ENCODE measurements at places on chromosomes 13 and 19. TPM values are rescaled to one million over a fixed set of nuclear protein-coding genes. Genes with fewer than 3 reads are reported as not detected.

DNA sequence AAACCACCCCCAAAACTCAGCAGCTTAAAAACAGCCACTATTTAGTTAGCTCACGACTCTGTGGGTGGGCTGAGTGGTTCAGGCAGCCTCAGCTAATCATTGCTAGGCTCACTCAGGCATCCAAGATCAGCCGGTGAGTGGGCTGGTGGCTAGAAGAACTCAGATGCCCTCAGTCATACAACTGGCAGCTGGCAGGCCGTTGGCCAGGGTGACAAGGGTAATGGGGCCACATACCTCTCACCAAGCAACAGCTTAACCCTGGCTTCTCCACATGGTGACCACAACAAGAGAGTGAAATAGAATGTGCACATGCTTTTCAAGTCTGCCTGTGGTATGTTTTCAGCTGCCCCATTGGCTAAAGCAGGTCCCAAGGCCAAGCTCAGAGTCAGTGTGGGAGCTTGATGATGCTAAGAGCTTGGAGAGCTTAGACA is 435.4 kb upstream of the TSHZ3 start:
- no peaks in the 10 kb centered on the region for H3K36me3 ChIP-seq
- no peaks in the 10 kb centered on the region for H3K27me3 ChIP-seq
- no peak for DNase-seq
- H3K4me3 ChIP-seq: no peak overlapping the region
- H3K4me1 ChIP-seq: no peaks in the 10 kb centered on the region
- no peak overlapping the region for H3K27ac ChIP-seq

- no peak overlapping the region for H3K4me3 ChIP-seq
- H3K27me3 ChIP-seq: no peaks in the 10 kb centered on the region
- DNase-seq: no peak
- no peaks in the 10 kb centered on the region for H3K4me1 ChIP-seq
Observed at GRCh38 chr13:54301085-54301484, 1272.5 kb downstream of the OLFM4 start.

ZNF709 gene
- total RNA-seq: 3.9 TPM

GRCh38 chr19:38276942-38277517 is 12.7 kb downstream of the SPINT2 start:
- DNase-seq: no peak
- H3K4me1 ChIP-seq: peaks cover 41% of the 10 kb centered on the region
- no peak overlapping the region for H3K4me3 ChIP-seq
- peak overlapping the region; percentile 65 for H3K27ac ChIP-seq
- H3K27me3 ChIP-seq: no peaks in the 10 kb centered on the region

DNA sequence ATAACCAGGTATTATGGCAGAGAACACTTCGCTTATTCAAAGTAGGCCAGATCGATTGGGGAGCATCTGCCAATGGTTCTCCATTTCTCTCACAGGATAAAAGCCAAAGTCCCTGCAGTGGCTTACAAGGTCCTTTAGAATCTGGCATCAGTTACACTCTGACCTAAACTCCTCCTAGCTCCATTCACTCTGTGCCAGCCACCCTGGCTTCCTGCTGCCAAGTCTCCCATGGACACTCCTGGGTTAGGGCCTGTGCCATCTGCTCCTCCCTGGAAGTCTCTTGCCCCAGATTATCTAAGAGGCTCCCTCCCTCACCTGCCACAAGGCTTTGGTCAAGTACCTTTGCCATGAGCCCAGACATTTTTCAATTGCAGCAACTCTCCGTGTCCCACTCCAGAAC is 649.2 kb downstream of the DACH1 start:
- no peaks in the 10 kb centered on the region for H3K27me3 ChIP-seq
- DNase-seq: no peak
- no peaks in the 10 kb centered on the region for H3K36me3 ChIP-seq
- H3K4me3 ChIP-seq: no peak overlapping the region

DNA sequence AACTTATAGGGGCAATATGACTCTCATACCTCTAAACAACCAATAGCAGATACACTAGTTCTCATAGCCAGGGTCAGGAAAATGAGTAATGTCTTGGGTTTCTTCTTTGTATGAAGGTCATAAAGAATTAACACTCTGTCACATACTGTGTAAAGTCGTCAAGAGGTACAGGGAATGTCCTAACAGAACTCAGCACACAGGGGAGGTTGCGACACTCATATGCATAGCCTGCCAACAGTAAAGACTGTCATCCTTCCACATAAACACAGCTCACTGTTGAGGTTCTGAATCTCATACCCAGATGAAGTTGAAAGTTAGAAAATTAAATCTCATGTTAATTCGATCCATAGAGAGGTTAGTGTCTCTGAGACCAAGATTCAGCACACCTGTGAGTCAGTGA is 34.2 kb upstream of the ZNF254 start:
- no peaks in the 10 kb centered on the region for H3K27me3 ChIP-seq
- H3K4me3 ChIP-seq: no peak overlapping the region
- no peak overlapping the region for H3K27ac ChIP-seq
- no peak for DNase-seq

DNA sequence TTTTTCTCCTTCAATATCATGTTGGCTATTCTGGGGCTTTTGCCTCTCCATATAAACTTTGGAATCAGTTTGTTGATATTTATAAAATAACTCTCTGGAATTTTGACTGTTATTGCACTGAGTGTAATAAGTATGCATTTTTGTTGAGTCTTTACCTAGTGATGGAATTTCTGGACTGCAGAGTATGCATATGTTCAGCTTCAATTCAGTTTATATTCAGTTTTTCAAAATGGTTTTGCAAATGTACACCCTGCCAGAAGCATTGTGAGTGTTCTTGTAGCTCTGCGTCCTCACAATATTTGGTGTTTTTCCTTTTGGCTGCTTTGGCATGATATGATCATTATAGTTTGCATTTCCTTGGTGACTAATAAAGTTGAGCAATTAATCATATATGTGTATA is 43.1 kb downstream of the RASL11A start:
- no peaks in the 10 kb centered on the region for H3K4me1 ChIP-seq
- H3K27me3 ChIP-seq: no peaks in the 10 kb centered on the region
- H3K27ac ChIP-seq: no peak overlapping the region

OLFM4 gene
- 55.4 TPM for total RNA-seq

- no peak overlapping the region for H3K27ac ChIP-seq
- no peaks in the 10 kb centered on the region for H3K36me3 ChIP-seq
- H3K27me3 ChIP-seq: no peaks in the 10 kb centered on the region
- H3K4me3 ChIP-seq: no peak overlapping the region
- DNase-seq: no peak
- no peaks in the 10 kb centered on the region for H3K4me1 ChIP-seq
Observed at GRCh38 chr13:89862691-89863036, 1484.8 kb upstream of the MIR17HG start.

- H3K4me3 ChIP-seq: no peak overlapping the region
- no peaks in the 10 kb centered on the region for H3K36me3 ChIP-seq
- no peaks in the 10 kb centered on the region for H3K27me3 ChIP-seq
- no peaks in the 10 kb centered on the region for H3K4me1 ChIP-seq
- H3K27ac ChIP-seq: peak overlapping the region; percentile 0
Observed at GRCh38 chr13:110265682-110266430, 41.1 kb downstream of the COL4A1 start.

DNA sequence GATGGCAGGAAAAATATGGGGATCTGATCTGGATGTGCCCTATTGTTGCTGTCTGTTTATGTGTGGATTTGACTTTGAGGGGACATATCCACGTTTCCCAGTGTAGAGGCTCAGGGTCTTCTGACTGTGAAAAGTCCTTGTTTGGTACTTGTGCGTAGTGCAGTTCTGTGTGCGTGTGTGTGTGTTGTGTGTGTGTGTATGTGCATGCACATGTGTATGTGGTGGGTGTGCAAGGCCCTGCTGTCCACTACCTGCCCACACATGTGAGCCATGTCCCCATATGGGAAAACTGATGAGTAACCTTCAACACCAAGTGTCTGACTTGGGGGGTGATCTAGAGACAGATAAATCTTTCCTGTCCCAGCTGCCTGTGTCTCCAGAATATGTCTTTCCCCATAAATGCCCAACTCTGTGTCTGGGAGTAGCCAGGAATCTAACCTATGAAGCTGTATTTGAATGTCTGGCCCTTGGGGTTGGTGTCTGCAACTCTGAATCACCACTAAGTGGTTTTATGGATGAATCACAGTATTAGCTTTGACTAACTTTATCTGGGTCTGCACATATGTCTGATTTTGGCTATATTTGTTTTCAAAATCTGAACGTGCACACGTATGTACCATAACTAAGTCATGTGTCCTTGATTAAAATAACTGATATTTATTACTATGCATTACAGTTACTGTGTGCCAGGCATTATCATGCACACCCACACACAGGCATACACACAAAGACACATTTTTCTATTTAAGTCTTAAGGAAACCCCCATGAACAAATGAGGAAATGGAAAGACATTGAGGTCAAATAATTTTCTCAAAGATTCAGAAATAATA is 17.4 kb downstream of the KLK2 start:
- no peaks in the 10 kb centered on the region for H3K27me3 ChIP-seq
- peak overlapping the region; percentile 99 for H3K27ac ChIP-seq
- H3K36me3 ChIP-seq: no peaks in the 10 kb centered on the region
- peaks cover 23% of the 10 kb centered on the region for H3K4me1 ChIP-seq
- DNase-seq: no peak

GRCh38 chr19:41888926-41889325 is 5.9 kb downstream of the ARHGEF1 start:
- H3K36me3 ChIP-seq: no peaks in the 10 kb centered on the region
- H3K27ac ChIP-seq: no peak overlapping the region
- no peak overlapping the region for H3K4me3 ChIP-seq
- DNase-seq: no peak
- peaks cover 4% of the 10 kb centered on the region for H3K4me1 ChIP-seq

OR10H1 gene
- 0.97 TPM for total RNA-seq

DNA sequence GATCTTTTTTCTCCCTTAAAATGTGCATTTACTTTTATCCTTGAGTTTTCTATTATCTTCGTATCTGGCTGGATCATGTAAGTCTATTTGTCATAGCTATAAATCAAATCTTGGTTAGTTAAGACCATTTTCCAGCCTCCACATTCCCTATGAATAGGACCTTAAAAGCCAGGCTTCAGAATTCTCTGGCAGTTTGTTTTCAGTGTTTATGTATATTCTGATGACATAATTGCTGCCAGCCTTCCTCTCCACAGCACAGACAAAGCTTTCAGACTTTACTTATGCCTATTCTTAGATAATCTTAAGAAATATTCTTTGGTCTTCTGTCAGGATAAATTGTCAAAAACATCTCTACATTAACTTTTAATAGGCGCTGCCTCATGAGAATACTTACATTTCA is 870.8 kb upstream of the SPRY2 start:
- H3K4me3 ChIP-seq: no peak overlapping the region
- no peak overlapping the region for H3K27ac ChIP-seq
- no peak for DNase-seq
- no peaks in the 10 kb centered on the region for H3K36me3 ChIP-seq

FOSB gene
- 2.5 TPM for total RNA-seq

LHB gene
- not detected for total RNA-seq

DNA sequence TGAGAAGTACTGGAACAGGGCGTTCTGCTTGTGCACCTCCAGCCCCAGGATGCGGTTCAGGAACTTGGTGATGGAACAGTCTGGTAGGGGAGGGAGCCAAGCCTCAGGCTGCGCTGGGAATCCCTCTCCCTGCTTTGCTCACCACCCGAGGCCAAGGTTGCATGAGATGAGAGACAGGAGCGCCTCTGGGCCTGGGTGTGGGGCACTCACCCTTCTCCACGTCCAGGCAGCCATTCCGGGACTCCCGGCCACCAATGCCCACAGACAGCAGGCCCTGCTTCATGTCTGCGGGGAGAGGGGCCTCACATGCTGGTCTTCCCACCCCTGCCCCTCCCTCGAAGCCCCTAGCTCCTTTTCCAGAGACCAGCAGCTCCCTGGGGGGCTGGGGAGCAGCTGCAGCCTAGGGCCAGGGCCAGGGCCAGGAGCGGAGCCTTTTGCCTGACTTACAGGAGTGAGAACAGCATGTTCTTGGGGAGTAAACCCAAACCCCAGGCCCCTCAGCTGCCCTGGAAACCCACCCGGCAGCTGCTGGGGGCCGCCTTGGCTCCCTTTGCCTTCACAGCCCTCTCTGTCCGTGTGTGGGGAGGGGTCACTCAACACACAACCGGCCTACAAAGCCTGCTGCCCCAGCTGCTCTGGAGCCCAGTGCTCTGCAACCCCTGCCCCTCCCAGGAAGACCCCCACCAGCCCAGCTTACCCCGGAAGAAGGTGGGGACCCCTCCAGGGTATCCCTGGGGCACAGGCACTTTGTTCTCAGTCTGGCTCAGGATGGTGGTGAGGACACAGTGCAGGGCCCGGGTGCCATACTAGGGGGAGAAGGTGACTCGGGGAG is 7.2 kb downstream of the GPX4 start:
- H3K27ac ChIP-seq: peak overlapping the region; percentile 87
- no peaks in the 10 kb centered on the region for H3K27me3 ChIP-seq
- no peak for DNase-seq
- peaks cover 14% of the 10 kb centered on the region for H3K4me1 ChIP-seq
- H3K4me3 ChIP-seq: no peak overlapping the region

PNMA8B gene
- 3.1 TPM for total RNA-seq

- H3K4me1 ChIP-seq: peaks cover 13% of the 10 kb centered on the region
- no peaks in the 10 kb centered on the region for H3K36me3 ChIP-seq
- peak; percentile 37 for DNase-seq
- H3K27me3 ChIP-seq: no peaks in the 10 kb centered on the region
- H3K27ac ChIP-seq: peak overlapping the region; percentile 46
Observed at GRCh38 chr19:41324921-41325639, 15.1 kb downstream of the CCDC97 start.

THSD1 gene
- 5.5 TPM for total RNA-seq

ELSPBP1 gene
- total RNA-seq: not detected

GRCh38 chr13:42707048-42707447 is 74.3 kb upstream of the FAM216B start:
- H3K4me1 ChIP-seq: no peaks in the 10 kb centered on the region
- H3K36me3 ChIP-seq: no peaks in the 10 kb centered on the region
- H3K27ac ChIP-seq: no peak overlapping the region
- H3K27me3 ChIP-seq: no peaks in the 10 kb centered on the region
- H3K4me3 ChIP-seq: no peak overlapping the region

PDX1 gene
- not detected for total RNA-seq

BRME1 gene
- total RNA-seq: 12.6 TPM

GRCh38 chr19:14119644-14120496 is 2.3 kb upstream of the PRKACA start:
- peak overlapping the region; percentile 95 for H3K27ac ChIP-seq
- no peaks in the 10 kb centered on the region for H3K36me3 ChIP-seq

GGN gene
- total RNA-seq: 0.27 TPM

GRCh38 chr13:23996456-23996855 is 99.2 kb upstream of the C1QTNF9B start:
- H3K4me3 ChIP-seq: no peak overlapping the region
- H3K36me3 ChIP-seq: no peaks in the 10 kb centered on the region
- no peaks in the 10 kb centered on the region for H3K4me1 ChIP-seq
- no peak overlapping the region for H3K27ac ChIP-seq
- H3K27me3 ChIP-seq: no peaks in the 10 kb centered on the region

- H3K27me3 ChIP-seq: no peaks in the 10 kb centered on the region
- DNase-seq: peak; percentile 68
- peak overlapping the region; percentile 56 for H3K4me3 ChIP-seq
- H3K27ac ChIP-seq: peak overlapping the region; percentile 98
Observed at GRCh38 chr19:41263042-41263849, 926 bp upstream of the HNRNPUL1 start.

- no peak for DNase-seq
- H3K27me3 ChIP-seq: no peaks in the 10 kb centered on the region
- H3K4me1 ChIP-seq: no peaks in the 10 kb centered on the region
- H3K4me3 ChIP-seq: no peak overlapping the region
Observed at GRCh38 chr13:27631156-27631555, 9.5 kb downstream of the POLR1D start.

STXBP2 gene
- 83.1 TPM for total RNA-seq

TPTE2 gene
- total RNA-seq: 1.1 TPM

CCL25 gene
- not detected for total RNA-seq

MRPS12 gene
- total RNA-seq: 41.5 TPM

GRCh38 chr13:108895220-108895704 is 265.9 kb downstream of the MYO16 start:
- no peak overlapping the region for H3K27ac ChIP-seq
- no peak overlapping the region for H3K4me3 ChIP-seq
- no peaks in the 10 kb centered on the region for H3K4me1 ChIP-seq
- H3K27me3 ChIP-seq: no peaks in the 10 kb centered on the region
- H3K36me3 ChIP-seq: no peaks in the 10 kb centered on the region

KLK2 gene
- total RNA-seq: 10,024 TPM

Data from prostate gland (tissue), 2 donors.